Spinal cord (tissue), 10 donors: ENCODE measurements at places on chromosomes 16 and 17.

GRCh38 chr16:2821487-2822157 lies 4.6 kb downstream of the PRSS21 start:
- DNase-seq, result no peak

DNA sequence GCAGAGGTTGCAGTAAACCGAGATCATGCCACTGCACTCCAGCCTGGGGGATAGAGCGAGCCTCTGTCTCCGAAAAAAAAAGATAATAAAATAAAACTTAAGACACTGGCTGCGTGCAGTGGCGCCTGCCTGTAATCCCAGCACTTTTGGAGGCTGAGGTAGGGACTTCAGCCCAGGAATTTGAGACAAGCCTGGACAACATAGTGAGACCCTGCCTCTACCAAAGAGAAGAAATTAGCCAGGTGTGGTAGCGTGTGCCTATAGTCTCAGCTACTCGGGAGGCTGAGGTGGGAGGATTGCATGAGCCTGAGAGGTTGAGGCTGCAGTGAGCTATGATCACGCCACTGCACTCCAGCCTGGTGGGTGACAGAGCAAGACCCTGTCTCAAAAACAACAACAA lies 26.6 kb downstream of the RARA start:
- DNase-seq, result no peak

- no peak for DNase-seq
These were observed 1.6 kb downstream of the EIF4A3 start for GRCh38 chr17:80145076-80146075.

DNA sequence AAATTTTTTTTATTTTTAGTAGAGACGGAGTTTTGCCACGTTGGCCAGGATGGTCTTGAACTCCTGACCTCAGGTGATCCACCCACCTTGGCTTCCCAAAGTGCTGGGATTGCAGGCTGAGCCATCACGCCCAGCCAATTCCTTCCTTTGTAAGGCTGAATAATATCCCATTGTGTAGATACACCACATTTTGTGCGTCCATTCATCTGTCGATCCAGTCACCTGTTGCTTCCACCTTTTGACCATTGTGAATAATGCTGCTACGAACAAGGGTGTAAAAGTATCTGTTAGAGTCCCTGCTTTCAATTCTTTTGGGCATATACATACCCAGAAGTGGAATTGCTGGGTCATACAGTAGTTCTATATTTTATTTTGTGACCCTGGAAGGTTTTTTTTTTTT lies 15.3 kb downstream of the TRPV2 start:
- DNase-seq, result no peak

DNA sequence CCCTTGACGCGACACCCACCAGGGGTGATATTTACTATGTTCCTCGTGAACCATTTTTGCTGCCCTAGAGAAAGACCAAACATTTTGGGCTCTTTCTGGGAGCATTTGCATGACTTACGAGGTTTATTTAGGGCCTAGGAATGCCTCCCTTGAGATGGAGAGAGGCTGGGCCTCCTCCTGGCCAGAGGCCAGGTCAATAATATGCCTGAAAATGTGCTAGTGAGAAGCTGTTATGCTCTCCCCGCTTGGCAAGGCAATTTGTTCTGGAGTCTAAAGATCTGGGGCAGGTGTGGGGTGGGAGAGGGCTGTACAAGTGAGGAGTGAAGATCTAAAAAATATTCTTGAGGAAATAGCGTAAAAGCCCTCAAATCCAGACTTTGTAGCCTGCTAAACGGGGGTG lies 587.3 kb upstream of the CDH5 start:
- DNase-seq, result no peak

DNA sequence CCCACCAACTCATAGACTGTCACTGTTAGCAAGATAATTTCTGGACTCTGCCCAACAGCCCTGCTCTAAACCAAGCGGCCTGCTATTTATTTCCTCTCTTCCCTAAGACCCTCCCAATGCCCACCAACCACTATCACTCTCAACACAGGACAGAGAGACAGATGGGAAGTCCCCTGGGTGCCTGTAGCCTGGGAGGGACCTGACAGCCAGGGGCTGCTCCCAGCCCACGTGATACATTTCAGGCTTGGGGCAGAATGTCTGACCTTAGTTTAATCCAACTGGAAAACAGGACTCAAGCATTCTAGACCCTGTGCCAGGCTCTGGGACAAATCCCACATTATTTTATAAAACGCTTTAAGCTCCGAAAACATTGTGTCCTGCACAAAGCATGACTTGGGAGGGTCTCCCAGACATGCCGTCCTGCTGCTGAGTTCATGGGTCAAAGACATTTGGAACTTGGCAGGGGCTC lies 23.6 kb downstream of the XYLT1 start:
- DNase-seq, result no peak

DNA sequence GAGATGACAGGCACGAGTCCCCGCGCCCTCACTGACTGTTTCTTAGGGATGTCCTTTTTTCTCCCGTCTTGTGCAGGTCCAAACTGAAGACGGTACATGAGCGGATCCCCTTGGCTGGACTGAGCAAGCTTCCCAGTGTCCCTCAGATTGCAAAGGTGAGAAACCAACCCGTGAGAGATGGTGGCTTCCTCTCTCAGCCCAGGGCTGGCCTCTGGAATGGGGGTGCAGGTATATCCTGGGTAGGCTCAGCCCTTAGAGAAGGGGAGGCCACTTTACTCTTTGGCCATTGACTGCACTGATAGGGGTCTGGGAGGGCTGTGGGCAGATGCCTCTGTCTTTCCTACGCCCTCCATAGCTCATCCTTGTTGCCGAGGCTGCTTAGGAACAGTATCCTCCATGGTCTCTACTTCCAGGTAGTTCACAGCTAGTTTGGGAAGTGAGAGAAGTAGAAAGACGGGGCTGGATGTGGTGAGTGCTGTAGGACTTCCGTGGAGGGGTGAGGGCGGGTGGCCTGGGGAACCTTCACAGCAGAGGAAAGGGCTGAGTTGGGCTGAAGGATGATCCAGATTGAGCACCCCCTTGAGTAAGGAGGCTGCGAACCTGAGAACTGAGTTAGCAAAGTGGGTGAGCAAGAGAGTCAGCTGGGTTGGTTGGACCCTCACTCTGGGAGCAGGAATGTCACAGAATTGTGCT lies 83.0 kb downstream of the OR1D5 start:
- DNase-seq, result no peak

DNA sequence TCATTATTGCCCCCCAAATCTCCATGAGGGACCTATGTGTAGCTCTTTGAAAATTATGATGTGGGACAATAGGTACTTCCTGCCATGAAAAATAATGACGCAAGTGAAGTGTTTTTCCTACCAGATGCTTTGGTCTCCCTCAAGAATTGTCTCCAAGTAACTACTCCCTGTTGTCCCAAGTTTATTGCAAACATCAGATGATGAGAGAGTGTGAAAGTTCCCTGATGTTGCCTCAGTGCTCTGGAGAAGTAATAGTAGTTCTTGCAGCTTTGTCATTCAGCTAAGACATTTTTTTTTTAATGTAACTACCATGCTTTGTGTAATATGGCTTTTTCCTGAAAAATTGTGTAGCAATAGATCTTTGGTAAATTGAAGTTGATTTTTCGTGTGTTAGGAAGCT lies 20.1 kb downstream of the LPCAT2 start:
- no peak for DNase-seq

DNA sequence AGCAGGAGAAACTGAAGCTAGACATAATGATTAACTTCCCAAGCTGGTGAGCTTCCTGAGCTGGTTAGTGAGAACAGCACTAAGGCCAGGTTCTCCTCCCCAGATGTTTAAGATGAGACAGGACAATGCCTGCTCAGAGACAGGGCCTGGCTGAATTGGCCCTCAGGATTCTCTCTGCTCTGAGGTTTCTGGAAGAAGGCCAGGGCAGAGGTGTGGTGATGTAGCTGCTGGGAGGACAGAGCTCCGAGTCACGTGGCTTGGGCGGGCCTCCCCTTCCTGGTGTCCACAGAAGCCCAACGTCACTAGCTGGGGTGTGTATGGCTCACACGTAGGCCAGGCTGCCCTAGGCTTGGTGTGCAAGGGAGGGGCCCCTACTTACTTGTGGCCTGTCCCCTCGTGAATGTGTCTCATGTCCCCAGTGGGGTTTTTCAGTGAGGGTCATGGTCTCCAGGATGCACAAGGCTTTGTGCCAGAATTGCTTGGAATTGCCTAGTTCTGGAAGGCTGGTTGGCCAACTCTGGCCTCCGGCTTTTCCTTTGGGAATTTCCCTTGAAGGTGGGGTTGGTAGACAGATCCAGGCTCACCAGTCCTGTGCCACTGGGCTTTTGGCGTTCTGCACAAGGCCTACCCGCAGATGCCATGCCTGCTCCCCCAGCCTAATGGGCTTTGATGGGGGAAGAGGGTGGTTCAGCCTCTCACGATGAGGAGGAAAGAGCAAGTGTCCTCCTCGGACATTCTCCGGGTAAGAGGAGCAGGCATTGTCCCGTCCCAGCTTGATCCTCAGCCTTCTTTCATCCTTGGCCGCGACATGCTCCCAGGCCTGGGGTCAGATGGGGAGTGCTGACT lies 3.4 kb downstream of the NOD2 start:
- DNase-seq, result no peak

GRCh38 chr16:56931271-56931891 lies 561 bp upstream of the HERPUD1 start:
- no peak for DNase-seq

DNA sequence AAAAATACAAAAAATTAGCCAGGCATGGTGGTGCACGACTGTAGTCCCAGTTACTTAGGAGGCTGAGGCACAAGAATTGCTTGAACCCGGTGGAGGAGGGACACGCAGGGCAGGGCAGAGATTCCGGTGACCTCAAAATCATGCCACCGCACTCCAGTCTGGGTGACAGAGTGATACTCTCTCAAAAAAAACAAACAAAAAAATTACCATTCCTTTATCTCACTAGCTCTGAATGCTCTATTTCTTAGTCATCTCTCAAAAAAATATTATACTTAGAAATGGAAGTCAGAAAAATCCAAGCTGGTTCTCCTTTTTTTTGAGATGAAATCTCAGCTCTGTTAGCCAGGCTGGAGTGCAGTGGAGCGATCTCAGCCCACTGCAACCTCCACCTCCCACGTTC lies 40.8 kb downstream of the SPOP start:
- DNase-seq, result no peak

DNA sequence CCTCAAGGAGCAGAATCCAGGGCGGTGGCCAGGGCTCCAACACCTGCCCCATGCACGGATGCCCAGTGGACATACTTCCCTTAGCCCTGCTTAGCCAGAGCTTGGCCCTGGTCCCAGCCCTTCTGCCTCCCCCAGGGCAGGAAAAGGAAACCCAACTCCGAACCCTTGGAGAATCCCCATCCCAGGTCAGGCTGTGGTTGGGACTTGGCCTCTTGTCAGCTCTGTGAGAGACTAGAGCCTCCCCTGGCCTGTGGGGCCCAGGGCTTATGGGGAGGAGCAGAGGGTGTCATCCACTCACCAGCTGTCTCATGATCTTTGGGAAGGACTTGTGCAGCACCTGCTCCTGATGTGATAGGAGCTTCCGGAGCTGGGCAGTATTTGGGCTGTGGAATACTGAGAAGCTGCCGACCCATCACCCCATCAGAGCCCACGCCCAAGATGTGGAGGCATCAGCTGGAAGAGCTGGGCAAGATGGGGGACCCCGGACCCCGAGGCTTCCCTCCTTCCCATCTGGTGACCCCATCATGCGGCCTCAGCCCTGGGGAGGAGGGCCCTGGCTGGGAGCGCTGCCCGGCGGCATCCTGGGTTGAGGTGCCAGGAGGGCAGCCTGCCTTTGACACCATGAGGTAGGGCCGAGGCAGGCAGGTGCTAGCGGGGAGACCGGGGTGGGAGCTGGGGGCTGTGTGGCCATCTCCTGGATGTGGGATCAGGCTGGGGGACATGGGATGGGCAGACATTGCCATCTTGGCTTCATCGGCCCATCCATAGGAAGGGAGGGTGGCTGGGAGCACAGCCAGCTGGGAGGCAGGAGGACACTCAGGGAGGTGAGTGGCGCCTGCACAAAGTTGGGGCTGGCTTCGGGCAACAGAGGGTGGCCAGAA lies 45.1 kb downstream of the TNFRSF13B start:
- no peak for DNase-seq

- no peak for DNase-seq
These were observed 526 bp downstream of the CBFB start for GRCh38 chr16:67029254-67030096.

GRCh38 chr17:49338883-49339282 lies 23.2 kb downstream of the ZNF652 start:
- DNase-seq, result no peak

- no peak for DNase-seq
These were observed 873.5 kb upstream of the EEF2KMT start for GRCh38 chr16:5971106-5971505.

- DNase-seq, result no peak
These were observed 225.0 kb upstream of the SALL1 start for GRCh38 chr16:51376080-51376479.

GRCh38 chr16:3459401-3460090 lies 16.1 kb downstream of the NAA60 start:
- DNase-seq, result no peak

DNA sequence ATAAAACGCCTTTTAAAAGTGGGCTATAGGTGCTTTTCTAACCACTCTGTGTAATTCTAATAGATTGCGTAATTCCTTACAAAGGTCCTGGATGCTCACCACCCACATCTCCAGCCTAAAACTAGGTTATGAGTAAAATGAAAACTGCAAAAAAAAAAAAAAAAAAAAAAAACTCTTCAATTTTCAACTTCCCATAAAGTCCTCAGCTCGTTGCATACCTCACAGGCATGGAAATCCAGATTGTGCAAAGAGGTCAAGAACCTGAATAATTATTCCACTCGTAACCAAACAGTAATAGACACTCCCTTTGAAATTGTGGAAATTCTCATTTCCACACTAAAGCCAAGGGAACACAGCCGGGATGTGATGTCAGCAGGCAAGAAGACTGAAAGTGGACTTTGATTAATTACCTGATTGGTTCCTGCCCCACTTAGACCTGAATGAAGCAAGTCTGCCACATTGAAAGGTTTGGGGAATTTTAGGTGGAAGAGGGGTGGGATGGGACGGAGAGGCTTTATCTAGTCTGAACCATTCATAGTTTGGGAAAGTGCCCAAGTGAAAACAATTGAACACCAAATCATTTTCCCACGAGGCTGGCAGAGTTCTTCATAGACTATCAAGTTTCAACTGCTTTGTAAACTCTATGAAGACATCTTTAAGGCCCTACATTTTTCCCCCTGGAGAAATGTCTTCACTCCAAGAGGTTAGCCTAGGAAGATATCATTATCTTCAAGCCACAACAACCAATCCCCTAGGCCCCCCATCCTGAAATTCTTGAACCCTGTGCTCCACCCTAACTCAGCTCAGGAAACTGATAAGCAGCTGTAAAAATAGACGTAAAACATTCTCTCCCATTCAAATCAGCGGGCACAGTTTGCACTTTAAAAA lies 49.1 kb upstream of the TANC2 start:
- DNase-seq, result no peak

- DNase-seq, result no peak
These were observed 19.9 kb downstream of the COTL1 start for GRCh38 chr16:84597931-84598351.
